ENCODE measurements at places on chromosomes 4 and X.

DNA sequence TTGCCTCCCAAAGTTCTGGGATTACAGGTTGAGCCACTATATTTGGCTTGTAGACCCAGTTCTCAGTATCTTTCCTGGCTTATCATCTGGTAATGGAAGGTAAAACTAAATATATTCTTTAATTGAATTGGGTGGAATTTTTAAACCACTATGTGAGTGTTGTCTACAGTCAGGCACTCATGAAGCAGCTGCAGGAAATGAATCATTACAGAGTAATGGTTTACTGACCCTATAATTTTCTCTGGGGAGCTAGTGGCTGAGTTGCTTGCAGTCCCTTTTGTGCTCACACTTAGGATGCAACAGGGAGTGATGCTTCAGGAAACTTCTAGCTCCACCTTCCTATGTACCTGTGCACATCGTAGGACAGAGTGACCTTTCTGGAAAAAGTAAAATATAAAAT is 4.1 kb upstream of the UGT2B7 start:
- DNase-seq, result no peak

DNA sequence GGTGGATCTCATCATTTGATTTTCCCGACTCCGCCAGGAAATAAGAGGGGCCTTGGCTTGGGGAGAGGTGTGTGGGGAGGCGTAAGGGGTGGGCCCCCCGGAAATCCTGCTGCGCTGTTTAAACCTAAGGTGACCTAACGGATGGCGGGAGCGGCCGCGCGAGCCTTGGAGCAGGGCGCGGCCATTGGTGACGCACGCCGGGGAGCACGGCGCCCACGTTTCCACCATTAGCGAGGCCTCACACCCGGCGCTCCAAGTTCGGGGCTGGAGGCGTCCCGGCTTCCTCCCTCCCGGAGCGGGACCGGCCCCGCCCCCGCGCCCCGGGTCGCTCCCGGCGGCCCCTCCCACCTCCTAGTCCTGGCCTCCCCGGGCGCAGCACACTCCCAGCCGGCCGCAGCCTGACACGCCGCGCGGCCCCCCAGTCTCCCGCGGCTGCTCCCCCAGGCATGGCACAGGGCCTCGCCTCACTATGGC is at the start of gene SMS:
Gene SMS, plus strand, starts transcription at position 354 of the 474 bp plus-strand sequence. Its CDS starts 116 bp downstream, at position 470.
- no peak for DNase-seq

- no peak for DNase-seq
These were observed 107.6 kb downstream of the DLG3 start for GRCh38 chrX:70552130-70552704.

GRCh38 chrX:104902070-104902469 is 318.4 kb downstream of the TEX13A start:
- DNase-seq, result no peak

GRCh38 chrX:132063334-132063733 is 40.2 kb downstream of the STK26 start:
- DNase-seq, result no peak

- no peak for DNase-seq
These were observed 199.2 kb upstream of the FAM9B start for GRCh38 chrX:9233141-9233540.

GRCh38 chrX:11257290-11257689 is 35.9 kb upstream of the AMELX start:
- DNase-seq, result no peak

DNA sequence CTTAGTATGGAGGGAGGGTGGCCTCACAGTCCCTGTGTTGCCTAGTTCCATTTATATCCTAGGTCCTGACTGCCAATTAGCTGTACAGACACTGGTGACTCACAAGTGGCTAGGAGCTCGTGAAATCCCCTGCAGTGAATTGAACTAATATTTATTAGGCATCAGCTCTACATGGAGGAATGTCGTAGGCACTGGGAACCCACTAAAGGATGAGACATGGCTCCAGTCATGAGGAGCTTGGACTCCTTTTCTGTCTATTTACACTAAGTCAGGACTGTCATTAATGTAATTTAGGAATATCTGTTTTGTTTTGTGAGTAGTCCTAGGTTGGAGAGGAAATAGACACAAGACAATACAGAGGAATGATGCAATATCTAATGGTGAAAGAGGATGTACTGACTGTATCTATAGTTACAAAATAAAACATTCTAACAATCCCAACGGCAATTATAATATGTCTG is 67.7 kb downstream of the MID1IP1 start:
- DNase-seq, result peak; percentile 45

GRCh38 chr4:73895201-73896175 is 26.3 kb downstream of the CXCL1 start:
- no peak for DNase-seq

DNA sequence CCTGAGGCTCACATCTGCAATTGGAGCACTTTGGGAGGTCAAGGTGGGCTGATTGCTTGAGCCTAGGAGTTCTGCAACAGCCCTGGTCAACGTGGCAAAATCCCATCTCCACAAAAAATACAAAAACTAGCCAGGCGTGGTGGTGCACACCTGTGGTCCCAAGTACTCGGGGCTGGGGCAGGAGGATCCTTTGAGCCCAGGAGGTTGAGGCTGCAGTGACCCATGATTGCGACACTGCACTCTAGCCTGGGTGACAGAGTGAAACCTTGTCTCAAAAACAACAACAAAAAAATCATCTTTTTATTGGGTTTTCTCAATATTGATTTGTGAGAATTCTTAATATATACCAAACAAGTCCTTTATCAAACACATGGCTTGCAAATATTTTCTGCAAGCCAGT is 64.9 kb downstream of the ANKRD17 start:
- DNase-seq, result no peak

DNA sequence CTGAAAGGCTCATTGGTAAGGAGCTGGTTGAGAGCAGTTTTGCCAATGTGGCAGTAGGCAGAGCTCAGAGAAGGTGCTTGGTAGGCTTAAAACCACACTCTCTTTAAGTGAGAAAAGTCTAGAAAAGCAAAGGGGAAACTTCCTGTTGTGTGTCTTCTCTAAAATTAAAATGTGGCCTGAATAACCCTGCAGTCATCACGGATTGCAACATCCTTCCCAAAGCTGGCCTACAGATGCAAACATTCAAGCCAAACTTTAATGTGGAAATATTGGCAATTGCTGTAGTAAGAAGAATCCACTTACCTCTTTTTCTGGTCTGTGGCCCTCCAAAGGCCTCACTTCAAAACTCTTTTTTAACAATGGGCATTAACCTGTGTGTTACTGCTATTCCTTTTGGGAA is 348.5 kb downstream of the OPHN1 start:
- peak; percentile 6 for DNase-seq

GRCh38 chr4:7694324-7694723 is 245.3 kb downstream of the AFAP1 start:
- DNase-seq, result no peak

GRCh38 chr4:184344899-184345572 is 127.4 kb upstream of the ENPP6 start:
- no peak for DNase-seq

- no peak for DNase-seq
These were observed 130.6 kb downstream of the PTCHD1 start for GRCh38 chrX:23465105-23465791.

- no peak for DNase-seq
These were observed 12.5 kb upstream of the FAM13A start for GRCh38 chr4:89069481-89069880.

- no peak for DNase-seq
These were observed 28.4 kb upstream of the SLC10A7 start for GRCh38 chr4:146550161-146550560.

GRCh38 chrX:148459343-148459742 is 41.1 kb upstream of the AFF2 start:
- DNase-seq, result no peak

DNA sequence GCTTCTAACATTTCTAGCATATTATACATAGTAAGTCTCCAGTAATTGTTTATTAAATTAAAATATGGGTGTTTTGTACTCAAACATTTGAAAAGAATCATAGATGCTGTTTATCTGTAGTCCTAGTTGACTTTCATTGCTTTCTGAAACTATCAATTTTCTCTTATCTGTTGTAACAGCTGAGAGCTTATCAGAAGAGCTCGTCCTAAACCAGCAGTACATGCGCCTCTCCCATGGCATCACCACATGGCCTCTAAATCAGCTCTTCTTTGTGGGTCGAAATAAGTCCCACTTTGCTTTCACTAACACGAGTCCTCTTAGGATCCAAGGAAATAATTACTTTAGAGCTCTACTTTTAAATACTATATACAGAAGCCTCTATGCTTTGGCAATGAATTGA is 55.1 kb downstream of the PPP3CA start:
- no peak for DNase-seq

DNA sequence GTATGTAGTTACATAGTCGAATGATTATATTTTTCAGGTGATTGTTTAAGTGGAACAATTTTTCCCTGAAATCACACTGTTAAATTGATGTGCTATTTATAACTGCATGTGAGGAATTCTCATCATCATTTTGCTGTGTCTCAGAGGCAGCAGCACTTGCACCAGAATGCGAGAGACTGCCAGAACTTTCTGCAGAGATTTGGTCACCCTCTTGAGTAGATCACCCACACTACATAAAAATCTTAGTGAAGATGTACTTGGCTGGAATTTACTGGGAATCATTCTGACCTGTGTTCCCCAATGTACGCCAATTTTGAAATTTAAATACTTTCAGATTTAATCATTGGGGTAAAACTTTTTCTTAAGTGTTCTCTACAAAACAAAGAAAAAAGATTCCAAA is 5.4 kb downstream of the UGT2B4 start:
- DNase-seq, result no peak

DNA sequence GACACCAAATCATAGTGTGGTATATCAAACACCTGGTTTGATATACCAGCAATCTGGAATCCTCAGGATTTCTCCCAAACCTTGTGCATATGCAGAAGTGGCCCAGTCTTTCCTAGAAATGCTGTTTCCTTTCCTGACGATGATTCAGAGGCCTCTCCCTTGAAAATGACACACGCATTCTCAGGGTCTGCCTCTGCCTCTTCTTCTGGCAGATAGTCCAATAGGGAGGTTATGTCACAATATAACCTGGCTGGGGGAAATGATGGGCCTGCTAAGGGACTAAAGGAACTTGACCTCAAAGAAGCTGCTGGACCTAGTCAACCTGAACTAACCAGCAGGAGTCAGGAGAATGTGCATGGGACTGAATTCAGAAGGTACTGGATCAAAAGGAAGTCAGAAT is 435.2 kb downstream of the IDS start:
- DNase-seq, result no peak

Measured in SIG-M5 (cell line).